ENCODE measurements at places on chromosomes 3 and 15.

GRCh38 chr3:126526668-126527005 lies 2.7 kb downstream of the CHST13 start:
- DNase-seq: no peak

DNA sequence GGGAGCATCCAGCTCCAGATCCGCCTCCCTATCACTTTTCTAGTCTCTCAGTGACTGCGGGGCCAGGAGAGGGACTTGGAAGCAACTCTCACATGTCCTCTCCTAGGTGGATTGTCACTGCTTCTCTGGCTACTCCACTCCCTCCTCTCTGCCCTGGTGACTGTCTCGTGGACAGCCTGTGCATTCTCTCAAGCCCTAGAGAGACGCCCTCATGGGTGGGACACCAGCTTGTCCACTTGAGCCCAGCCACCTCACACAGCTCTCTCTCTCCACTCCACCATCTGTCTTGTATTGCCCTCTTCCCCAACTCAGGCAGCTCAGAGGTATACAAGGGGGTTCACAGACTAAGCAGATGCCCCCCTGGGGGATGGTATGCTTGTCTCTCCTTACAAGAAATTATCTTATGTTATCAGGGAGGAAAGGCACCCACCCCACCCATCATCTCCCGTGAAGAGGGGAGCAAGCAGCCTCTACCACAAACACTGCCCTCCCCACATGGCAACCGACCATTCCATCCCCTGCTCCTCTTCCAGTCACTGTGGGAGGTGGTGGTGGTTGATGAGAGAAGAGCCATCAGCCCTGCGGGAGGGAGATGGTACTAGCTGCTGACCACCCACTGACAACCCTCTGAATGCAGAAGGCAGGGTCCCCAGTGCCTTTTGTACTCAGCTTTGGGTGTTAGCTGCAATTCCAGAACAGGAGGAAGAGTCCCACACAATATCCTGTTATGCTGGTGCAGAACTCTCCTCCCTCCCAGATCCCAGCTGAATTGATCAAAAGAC lies 15.5 kb upstream of the LOXL1 start:
- DNase-seq: no peak

GRCh38 chr15:91855684-91856489 lies 2.4 kb downstream of the SLCO3A1 start:
- no peak for DNase-seq

DNA sequence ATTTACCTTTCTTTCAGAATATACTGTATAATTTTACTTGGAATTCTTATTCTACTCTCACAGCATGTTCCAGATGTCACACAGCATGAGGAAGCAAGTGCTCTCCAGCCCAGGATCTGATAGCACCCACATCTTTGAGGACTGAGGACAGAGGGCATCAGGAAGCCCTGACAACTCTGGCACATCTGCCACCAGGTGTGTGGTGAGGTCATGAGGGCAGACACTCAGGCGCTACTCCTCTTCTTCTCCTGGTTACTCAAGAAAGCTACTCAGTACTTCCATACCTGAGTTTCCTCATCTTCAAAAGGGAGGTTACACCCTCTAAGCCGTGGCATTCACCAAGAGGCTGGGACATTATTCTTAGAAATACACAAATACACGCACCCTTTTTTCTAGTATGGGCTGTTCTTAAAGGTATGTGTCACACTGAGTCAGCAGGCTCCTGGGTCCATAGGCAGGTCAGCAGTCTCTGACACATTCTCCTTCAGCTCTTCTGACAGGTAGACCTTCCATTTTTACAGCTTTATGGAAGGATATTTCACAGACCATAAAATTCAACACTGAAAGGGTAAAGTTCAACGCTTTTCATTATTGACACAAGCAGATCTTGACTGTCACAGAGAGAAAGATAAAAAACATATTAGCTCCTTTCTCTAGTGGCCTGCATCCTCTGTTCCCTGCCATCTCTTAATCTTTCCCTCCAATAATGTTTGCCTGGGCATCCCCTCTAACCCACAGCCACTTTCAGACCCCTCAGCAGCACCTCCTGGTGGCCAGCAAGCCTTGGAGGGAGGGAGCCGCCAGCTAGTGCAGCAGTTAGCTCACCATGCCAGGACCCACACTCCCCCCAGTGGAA lies 103.2 kb upstream of the TJP1 start:
- peak; percentile 53 for DNase-seq

DNA sequence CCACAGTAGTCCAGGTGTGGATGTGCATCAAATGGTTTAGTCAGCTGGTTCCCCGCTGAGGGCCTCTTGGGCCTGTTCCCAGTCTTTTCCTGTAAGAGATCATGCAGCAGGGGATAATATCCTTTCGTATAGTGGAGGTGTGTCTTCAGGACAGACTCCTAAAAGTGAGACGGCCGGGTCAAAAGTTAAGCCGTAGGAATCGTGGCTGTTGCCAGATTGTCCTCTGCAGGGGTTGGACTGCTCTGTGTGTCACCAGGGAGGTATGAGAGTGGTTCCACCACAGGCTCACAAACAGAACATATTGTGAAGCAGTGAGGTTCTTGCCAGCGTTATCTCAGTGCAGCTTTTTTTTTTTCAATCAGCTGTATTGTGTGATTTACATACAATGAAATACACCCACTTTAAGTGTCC lies 95.0 kb downstream of the VGLL4 start:
- peak; percentile 10 for DNase-seq

DNA sequence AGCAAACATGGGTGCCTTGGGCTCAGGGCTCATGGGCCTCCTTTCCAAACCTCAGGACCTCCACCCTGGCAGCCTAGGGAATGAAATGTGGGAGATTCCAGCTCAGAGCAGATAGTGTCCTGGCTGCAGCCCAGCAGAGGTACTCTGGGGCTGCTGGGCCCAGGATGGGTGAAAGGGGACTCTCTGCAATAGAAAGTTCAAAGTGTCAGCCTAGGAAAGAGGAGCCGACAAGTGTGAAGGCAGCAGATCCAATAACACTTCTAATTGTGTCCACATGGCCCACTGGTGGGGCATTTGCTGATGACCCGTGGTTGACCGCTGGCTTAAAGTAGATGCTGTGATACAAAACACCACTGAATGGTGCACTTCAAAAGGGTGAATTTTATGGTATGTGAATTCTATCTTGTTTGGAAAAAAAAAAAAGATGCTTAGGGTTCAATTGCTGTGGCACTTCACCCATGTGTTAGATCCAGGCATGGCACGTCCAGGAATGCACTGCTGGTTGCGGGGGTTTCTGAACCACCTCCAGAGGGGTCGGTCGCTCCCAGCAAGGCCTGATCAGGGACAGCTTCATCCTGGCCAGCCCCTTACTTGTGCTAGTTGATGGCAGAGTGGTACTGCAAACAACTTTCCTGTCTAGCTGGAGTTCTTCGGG lies 20.9 kb downstream of the AMOTL2 start:
- peak; percentile 55 for DNase-seq

- no peak for DNase-seq
Observed at GRCh38 chr3:148493631-148494030, 204.1 kb upstream of the AGTR1 start.

GRCh38 chr3:97691354-97691753 lies 73.2 kb upstream of the ARL6 start:
- DNase-seq: no peak

DNA sequence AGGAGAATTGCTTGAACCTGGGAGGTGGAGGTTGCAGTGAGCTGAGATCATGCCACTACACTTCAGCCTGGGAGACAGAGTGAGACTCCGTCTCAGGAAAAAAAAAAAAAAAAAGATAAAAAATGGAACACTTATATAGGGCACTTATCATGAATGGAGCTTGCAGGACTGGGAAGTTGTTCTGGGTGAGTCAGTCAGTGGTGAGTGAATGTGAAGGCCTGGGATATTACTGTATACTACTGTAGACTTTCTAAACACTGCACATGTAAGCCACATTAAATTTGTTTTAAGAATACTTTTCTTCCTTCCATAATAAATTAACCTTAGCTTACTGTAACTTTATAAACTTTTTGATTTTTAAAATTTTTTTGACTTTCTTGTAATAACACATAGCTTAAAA lies 59.8 kb downstream of the SFMBT1 start:
- DNase-seq: no peak

DNA sequence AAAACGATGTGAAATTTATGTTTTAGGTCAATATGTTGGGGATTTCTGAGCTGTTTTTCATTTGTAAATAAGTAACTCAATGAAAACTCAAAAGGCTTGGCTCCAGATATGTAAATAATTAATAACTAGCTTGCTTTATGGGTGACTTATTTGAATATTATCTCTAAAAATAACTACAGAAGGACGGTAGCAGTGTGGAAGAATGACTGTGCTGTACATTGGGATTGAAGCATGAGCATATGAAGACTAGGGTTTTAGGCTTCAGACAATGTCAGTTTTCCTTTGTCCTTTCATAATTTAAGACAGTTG lies 343.9 kb downstream of the GRM7 start:
- DNase-seq: no peak

DNA sequence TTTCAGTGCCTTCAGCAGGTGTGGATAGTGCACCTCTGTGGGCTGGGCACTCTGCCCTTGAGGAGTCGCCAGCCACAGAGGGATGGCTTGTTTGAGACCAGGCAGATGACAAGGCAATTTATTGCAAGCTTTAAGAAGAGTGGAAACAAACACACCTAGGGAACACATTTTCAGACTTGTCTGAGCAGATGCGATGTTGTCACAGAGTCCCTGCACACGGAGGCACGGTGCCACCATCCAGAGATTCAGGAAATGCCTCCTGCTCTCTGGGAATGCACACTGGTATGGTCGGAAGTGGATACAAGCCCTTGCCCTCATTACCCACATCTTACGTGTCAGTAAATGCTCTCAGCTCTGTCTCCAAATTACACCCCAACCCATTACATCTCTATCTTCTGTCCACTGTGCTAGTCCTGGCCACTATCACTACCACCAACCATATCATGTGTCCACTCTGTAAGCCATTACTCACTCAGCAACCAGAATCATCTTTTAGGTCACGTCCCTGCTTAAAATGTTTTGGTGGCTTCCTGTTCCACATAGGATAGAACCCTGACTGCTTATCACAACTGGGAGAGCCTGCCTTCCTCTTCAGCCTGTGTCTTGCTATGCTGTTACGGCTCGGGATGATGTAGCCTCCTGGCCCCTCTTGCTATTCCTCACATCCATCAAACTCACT lies 196.9 kb downstream of the SLCO3A1 start:
- no peak for DNase-seq

Measured in pancreas (tissue), 10 donors.